Stomach (tissue), 19 donors: ENCODE measurements at places on chromosomes 1 and 21. TPM values are rescaled to one million over a fixed set of nuclear protein-coding genes. Genes with fewer than 3 reads are reported as not detected.

- peak; percentile 75 for DNase-seq
Measured at GRCh38 chr1:109490029-109490933, 3.6 kb upstream of the CYB561D1 start.

HMCN1 gene
- 0.89 TPM for total RNA-seq

DNA sequence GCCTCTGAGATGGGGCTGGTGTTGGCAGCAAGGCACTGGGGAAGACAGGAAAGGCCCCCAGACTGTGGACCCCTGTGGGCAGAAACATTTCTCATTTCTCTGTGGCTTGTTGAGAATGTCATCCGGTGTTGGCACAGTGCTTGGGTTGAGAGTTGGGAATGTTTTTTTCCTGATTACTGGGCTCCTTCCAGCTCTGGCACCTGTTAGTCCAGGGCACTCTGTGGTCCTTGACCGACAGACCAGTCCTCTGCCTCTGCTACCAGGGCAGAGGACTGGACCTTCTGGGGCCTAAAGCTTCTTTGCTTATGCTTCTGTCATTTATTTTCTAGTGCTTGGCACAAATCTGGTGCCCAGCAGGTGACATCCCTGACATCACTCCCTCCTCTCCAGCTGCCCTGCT lies 4.8 kb upstream of the SPRR5 start:
- DNase-seq = no peak

ERICH3 gene
- not detected for total RNA-seq

GRCh38 chr1:77218477-77219165 lies 609 bp downstream of the PIGK start:
- DNase-seq = no peak

DNA sequence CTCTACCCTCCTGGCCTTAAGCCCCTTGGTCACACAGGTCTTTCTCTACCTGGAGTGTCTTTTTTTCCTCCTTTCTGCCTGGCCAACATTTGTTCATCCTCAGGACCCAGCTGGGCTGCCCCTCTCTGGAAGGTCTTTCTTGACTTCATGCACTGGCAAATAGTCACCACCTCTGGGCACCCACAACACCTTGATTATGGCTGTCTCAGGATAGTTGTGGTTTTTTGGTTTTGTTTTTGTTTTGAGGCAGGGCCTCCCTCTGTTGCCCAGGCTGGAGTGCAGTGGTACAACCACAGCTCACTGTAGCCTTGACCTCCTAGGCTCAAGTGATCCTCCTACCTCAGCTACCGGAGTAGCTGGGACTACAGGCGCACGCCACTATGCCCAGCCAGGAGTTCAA lies 10.8 kb downstream of the RPS6KA1 start:
- no peak for DNase-seq

DNA sequence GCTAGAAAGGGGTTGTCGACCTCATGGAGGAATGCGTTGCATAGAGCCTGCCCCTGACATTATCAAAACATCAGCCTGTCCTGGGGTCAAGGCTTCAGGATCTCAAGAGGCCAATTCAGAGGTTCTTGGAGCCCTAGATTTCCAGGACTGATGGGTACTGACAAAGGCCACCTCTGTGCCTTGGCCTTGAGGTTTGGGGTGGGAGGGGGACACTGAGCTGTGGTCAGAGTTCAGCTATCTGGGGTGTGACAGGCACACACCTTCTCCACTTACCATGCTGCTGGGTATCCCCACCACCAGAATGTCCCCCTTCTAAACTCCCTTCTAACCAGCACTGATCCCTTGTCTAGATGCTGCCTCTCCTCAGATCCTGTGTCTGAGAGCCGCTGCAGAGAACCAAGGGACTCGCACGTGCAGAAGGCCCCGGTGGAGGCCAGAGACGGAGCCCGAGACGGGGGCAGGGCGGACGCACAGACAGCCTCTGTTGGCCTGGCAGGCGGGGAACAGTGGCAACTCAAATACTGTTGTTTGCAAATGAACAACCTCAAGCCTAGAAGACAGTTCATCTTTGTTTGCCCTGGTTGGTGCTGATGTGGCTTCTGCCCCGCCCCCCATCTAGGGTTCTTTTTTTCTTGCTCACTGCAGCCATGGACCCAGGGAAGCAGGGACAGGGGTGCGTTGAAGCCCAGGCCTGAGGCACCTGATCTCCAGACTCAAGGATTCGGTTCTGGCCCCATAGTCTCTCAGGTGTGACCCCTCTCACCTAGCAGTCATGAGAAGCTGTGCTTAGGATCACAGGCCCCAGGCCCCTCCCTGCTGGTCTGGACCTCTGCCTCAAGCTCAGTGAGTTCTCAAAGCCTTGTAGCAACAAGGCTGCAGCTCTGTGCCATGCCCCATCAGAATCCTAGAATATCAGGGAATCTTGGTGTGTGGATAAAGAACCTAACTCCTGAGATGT lies 28.1 kb upstream of the CSF1 start:
- DNase-seq = no peak

GLUL gene
- 1,292 TPM for total RNA-seq

S1PR1 gene
- total RNA-seq = 14.3 TPM

GOLPH3L gene
- 16.8 TPM for total RNA-seq

- DNase-seq = peak; percentile 69
Measured at GRCh38 chr1:23444104-23444533, 19.6 kb upstream of the TCEA3 start.

GOLT1A gene
- 7.1 TPM for total RNA-seq

GRCh38 chr1:26626994-26627393 lies 68.8 kb upstream of the ARID1A start:
- DNase-seq = no peak

- DNase-seq = peak; percentile 95
Measured at GRCh38 chr1:172144445-172145061, 275.9 kb upstream of the C1orf105 start.

OR2M7 gene
- not detected for total RNA-seq

GRCh38 chr1:230515451-230516145 lies 89.5 kb upstream of the PGBD5 start:
- no peak for DNase-seq

- DNase-seq = no peak
Measured at GRCh38 chr1:153919876-153920852, 2.6 kb downstream of the GATAD2B start.

- no peak for DNase-seq
Measured at GRCh38 chr1:55235722-55236121, 20.6 kb upstream of the USP24 start.
